ENCODE measurements at places on chromosomes 16 and 17.

GRCh38 chr17:31158746-31159377 is 64.1 kb downstream of the NF1 start:
- DNase-seq, result no peak

GRCh38 chr17:80737106-80738019 is 192.7 kb downstream of the RPTOR start:
- no peak for DNase-seq

DNA sequence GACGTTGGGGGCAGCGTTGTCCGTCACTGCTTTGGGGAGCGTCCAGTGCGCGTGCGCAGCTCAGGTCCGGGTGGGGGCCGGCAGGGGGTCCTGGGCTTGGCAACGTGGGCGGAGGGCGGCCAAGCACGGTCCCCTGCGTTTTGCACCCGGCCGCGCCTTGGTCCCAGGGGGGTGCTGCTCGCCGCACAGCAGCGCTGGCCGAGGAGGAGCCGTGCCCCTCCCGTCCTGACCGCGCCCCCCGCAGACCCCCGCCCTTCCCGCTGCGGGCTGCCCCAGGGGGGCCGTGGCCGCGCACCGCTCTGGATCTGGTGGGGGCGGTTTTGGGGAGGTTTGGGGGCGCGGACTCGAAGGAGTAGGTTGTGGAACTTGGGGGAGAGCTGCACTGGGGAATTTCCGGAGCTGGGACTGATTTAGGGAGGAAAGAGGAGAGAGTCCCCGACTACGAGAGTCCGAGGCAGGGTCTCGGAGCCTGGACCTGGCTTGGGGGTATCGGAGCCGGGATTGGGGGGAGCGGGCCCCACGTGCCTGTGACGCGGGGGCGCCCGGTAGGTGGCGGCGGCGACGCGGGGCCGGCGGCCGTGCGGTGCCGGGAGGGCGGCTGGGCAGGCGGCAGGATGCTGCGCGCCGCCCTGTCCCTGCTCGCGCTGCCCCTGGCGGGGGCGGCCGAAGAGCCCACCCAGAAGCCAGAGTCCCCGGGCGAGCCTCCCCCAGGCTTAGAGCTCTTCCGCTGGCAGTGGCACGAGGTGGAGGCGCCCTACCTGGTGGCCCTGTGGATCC is at the start of gene SLC9A5:
Gene SLC9A5 (plus strand): TSS at position 579 of the 777 bp plus-strand sequence. CDS start 36 bp downstream, at position 615.
- DNase-seq, result no peak

DNA sequence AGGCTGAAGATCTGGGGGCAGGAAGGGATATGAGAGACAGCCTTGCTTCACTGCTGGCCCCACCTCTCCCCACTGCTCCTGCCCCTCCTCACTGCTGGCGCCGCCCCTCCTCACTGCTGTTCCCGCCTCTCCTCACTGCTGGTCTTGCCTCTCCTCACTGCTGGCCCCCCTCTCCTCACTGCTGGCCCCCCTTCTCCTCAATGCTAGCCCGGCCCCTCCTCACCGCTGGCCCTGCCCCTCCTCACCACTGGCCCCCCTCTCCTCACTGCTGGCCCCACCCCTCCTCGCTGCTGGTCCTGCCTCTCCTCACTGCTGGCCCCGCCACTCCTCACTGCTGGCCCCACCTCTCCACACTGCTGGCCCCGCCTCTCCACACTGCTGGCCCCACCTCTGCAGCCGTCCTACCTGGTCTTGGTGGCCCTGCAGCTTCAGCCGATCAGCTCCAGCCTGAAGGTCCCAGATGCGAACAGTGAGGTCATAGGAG is 9.5 kb upstream of the PAM16 start:
- no peak for DNase-seq

- no peak for DNase-seq
These were observed 93.7 kb downstream of the SDK2 start for GRCh38 chr17:73550556-73550955.

DNA sequence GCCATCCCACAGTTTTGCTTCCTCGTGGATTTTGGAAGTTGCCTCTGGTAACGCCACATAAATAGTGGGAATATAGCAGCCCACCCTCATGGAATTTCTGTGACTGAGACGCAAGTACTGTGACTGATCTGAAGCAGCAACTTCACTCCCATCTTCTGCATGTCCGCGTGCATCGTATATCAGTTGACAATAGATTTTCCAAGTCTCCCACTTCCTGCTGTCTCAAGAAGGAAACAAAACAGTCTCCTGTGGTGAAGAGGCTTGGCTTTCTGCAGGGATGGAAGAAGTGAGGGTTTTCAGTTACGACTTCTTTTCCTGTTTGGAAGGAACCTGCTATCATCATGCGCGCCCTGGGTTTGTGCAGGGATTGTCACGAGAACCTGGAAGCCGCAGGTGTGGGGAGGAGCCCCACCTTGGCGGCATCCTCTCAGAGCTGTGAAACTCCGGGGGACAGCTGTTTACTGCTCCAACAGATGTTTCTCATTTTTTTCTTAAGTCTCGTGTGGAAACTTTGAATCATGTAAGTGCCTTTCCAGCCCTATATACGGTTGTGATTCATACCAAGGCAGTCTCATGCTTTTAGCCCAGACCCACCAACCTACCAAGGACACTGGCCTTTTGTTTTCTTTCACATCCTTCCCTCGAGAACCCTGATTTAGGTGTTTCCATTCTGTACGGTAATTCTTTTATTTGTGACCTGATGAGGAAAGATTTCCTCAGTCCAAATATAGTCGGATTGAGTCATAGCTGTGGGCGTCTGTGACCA is 57.5 kb downstream of the WIPI1 start:
- peak; percentile 4 for DNase-seq

DNA sequence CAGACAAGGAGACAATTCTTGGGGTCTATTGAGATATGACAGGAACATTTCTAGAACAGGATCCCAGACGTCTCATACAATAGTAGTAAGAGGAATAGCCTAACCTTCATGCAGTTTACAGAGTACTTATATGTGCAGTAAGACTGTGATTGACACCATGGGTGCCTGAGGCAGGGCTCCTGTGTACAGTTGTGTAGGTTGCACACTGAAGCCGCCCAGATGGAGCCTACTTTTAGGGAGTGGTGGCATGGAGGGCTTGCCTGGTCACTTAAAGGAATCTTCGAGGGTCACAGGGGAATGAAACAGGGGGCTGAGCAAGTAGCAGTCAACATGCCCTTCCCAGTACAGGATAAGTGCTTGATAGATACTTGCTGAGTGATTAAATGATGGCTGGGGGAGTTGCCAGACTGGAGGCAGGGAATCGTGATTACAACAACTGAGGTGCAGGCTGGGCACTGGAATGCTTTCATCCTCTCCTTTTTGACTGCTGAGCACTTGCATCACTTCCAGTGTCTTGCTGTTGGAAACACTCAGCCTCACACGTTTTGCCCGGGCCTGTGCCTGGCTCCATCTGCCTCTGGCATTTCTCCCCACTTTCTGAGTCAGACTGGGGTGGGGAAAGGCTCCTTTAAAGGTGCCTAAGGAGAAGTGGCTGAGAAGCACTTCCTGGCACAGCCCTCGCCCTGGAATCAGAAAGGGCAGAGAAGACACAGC is 71.0 kb downstream of the COPRS start:
- DNase-seq, result no peak

DNA sequence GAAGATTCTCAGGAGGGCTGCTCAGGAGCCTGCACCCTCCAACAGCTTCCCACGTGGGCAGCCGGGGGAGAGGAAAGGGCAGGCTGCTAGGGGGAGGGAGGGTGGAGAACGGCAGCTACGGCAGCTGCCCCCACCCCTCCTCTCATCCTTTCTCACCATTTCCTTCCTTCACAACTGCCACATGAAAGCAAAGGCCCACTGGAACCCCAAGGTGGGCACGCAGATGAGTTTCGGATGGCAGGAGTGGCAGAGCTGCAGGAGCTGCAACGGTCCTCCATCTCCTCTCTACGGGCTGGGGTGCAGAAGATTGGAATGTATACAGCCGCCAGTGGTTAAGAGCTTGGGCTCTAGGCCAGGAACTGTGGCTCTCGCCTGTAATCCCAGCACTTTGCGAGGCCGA is 77.7 kb downstream of the GAS7 start:
- DNase-seq, result no peak

- no peak for DNase-seq
These were observed 92.1 kb upstream of the HLF start for GRCh38 chr17:55172612-55173011.

DNA sequence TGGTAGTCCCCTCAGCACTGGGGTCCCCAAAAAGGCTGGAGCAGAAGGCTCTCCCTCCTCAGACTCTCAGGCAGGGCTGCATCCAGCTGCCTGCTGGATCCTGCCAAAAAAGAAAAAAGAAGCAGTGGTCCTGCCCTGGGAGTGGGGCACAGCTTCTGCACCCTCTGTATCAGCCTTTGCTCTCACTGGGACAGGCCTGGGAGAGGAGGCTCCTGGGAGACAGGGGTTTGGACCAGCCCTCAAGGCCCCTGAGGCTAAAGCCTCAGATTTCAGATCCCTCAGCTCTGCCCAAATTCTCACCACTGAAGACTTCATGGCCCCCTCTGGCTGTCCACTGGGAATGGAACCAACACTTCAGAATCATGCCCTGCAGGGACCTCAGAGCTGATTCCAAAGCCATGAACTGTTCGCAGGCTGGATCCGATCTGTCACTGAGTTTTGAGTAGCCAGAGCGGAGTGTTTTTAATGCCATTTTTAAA is 96.9 kb downstream of the C16orf78 start:
- DNase-seq, result no peak

- DNase-seq, result no peak
These were observed 624.3 kb upstream of the SOX9 start for GRCh38 chr17:71496552-71496951.

DNA sequence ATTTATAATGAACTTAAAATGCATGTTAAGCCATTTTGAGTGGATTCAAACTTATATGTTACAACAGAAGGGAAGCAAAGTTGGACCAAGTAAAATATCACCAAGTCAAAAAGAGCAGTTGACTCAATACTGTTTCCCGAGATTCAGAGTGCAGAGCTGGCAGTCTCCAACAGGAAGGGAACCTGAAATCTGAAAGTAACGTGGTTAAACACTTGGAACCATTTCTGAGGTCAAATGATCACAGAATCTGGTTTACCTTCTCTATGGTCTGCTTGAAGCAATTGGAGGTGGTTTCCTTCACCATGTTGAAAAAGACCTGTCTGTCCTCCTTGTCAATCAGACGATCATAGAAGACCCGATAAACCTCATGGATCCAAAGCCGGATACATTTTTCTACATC is 86.5 kb downstream of the LYRM1 start:
- no peak for DNase-seq

DNA sequence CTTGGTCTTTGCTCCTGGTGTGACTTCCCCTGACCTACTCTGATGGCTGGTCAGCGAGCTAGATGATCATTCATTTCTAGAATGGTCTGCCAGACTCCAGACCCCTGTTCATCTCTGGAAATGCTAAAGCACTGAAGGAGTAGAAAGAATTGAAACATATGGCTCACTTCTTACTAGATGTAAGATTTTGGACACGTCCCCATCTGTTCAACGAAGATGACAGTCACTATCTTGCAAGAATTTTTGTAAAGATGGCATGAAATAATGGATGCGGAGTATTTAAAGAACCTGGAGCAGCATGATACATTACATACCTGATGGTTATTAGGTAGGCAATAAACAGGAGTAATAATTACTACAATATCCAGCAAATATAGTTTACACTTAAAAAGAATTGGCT is 252.7 kb upstream of the SDK2 start:
- DNase-seq, result no peak

DNA sequence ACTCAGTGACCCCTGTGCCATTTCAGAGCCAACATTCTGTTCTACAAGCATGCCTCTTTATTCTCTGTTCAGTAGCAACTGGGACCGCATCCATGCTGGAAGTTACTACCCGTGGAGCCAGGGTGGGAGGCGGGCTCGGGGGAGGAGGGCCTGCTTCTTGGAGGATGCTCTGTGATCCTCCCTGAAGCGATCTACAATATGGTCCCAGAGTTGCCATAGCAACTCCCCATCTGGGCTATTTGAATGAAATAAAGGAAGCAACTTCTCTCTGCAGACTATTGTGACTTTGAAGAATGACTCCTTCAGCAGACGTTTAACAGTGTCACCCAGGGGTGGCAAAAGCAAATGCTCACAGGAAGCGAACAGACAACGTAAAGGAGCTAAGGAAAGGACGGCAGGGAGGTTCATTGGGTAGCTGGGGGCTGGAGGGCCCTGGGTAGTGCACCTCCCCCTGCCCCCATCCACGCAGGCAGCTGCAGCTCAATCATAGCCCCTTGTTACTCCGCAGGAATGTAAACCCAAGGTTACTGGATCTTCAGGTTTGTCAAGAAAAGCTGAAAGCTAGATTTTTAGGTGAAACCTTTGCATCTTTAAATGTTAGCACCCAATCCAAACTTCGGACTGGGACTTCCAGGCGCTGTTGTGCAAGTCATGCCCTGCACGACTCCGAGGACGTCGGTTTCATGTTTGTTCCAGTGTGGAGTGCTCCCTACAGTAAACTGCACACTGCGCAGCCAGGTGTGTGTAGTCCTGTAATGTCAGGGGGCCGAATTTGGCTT is 51.1 kb upstream of the MEAK7 start:
- DNase-seq, result no peak

DNA sequence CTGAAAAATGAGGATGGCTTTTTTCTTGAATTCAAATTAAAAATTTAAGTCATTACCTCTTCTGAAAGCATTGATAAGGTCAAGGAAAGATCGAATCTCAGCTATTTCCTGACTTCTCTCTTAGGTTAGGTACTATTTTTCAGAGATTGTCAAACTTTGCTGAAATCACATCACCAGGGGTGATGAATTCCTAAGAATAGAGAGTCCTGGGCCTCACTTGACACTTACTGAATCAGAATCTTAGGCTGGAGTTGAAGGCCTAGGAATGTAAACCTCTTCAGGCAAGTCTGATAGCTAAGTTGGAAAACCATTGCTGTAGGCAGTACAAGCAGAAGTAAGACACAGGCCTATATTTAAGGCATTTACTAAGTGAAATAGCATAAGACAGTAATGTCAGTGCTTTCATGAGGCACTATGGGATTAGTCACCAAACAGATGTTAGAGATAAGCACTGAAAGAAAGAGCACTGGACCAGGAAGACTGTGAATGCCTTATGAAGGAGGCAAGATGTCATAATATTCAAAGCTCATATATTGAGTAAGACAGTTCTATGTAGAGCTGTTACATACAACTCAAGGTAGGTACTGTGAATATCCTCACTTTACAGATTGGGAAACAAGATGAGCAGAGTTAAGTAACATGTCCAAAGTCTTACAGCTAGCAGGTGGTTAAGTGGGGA is 21.5 kb downstream of the DCAF7 start:
- no peak for DNase-seq

- DNase-seq, result no peak
These were observed 33.7 kb downstream of the TSC2 start for GRCh38 chr16:2081201-2082084.

DNA sequence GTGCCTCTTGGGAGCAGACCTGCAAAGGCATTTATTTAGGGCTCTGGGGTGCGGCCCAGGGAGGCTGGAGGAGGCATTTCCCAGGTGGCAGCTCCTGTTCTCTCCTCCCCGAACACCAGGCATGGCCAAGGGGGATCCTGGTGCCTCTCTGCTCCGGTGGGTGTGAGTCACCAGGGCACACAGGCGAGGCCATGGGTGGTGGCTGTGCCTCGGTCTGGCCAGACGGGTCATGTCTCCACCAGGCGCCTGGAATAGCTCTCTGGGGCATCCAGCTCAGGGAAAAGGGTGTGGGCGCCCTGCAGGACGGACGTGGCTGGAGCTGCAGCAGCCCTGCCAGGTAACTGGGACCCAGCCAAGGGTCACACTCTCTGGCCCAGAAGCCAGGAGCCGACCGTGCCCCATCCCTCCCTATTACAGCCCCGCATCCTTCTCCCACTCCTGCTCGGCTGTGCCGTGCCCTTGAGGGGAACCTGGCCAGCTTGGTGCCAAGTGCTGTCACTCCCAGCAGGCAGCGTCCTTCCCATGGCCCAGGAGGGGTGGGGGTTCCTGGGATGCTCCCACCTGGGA is 25.8 kb downstream of the SOX8 start:
- DNase-seq, result no peak

Measured in T-helper 22 cell (primary cell).